ENCODE measurements at places on chromosomes 1 and 21.
A peak's percentile ranks its signal among the peaks of the same experiment; 100 is the strongest.

DNA sequence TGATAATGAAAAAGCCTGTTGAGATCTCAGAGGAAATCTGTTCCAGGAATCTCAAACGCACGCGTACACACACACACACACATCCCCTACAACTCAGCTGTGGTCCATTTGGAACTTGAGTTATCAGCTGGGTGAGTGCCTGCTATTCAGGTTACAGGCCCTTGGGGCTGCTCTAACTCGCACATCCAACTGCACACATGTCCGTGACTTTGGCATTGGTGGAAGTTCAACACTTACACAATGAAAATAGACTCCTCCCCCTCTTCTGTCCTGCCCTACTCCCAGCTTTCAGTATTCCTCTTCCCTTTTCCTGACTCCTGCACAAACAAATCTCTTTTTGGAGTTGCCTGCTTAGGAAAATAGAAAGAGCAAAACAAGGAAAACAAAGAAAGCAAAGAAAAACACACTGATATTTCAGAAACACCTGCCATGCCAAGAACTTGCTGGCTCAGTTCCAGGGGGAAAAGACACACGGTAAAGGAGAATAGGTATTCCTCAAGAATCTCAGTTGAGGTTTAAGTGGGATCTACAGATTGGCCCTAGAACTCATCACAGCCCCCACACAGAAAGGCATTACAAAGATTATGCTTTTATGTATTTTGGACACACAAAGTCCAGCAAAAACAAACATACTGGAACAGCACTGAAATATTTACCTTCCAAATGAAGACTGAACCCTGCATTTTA lies 140.9 kb downstream of the TGFBR3 start:
- DNase-seq, result peak; percentile 61

GRCh38 chr1:11178021-11179015 lies 10.8 kb upstream of the ANGPTL7 start:
- peak; percentile 64 for DNase-seq

GRCh38 chr1:45769261-45769932 lies 18.9 kb upstream of the IPP start:
- peak; percentile 72 for DNase-seq

DNA sequence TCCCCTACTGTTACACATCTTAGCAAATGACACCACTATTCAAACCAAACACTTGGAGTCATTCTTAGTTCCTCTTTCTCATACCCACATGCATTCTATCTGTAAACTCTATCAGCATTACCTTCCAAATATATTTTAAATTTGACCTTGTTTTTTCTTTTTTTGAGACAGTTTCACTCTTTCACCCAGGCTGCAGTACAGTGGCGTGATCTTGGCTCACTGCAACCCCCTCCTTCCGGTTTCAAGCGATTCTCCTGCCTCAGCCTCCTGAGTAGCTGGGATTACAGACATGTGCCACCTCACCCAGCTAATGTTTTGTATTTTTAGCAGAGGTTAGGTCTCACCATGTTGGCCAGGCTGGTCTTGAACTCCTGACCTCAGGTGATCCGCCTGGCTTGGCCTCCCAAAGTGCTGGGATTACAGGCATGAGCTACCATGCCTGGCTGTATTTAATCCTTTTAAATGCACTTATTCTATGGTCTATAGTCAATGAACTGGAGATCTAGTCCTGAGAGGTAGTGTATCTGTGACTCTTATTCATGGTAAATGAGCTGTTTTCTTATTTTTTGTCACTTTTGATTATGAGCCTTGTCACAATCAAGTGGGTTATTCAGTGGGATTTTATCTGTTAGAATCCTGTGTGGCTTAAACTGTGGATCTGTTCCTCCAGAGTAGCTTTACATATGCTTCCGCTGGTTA lies 73.1 kb downstream of the GATAD2B start:
- no peak for DNase-seq

- DNase-seq, result peak; percentile 46
Observed at GRCh38 chr21:44932408-44933181, 7.2 kb upstream of the SLX9 start.

- DNase-seq, result no peak
Observed at GRCh38 chr1:167455786-167456446, 62.4 kb downstream of the CD247 start.

Data from AG10803 (cell line).